ENCODE measurements at places on chromosomes 4 and X.

- no peak for DNase-seq
Measured at GRCh38 chrX:153911798-153912197, 7.3 kb downstream of the AVPR2 start.

DNA sequence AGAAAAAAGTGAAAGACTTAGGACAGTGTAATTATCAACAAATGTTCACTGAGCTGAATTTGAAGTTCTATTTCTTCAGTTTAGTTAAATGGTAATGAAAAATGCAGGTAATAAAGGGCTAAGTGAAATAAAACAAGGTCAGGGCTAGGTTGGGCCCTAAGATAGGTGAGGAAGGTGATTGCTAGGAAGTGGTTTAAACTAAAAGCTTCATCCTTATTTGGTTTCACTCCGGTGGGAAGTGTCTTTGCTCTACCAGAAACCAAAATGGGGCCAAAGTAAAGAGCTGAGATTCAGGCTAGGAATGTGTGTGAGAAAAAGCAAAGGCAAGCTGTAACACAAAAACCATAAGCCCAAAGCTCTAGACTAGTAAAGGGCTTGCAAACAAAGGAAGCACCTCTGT lies 31.0 kb downstream of the TAB3 start:
- DNase-seq: no peak

- DNase-seq: no peak
Measured at GRCh38 chrX:150159537-150159936, 203.6 kb upstream of the MAMLD1 start.

DNA sequence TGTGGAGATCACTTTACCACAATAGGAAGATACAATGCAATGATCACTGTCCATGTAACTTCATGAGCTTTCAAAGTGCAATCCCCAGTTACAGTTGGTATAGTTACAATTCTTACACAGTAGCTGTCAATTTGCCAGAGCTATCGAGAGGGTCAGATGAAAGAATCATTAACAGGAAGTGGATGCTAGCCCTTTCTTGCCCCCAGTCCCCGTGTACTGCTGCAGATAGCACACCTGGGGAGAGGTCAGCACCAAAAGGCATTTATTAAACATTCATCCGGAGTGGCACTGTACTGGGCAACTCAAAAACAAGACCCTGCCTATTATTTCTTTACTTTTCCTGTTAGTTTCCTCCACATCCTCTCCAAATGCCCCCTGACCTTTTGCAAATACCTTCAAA lies 47.7 kb downstream of the SOD3 start:
- no peak for DNase-seq

DNA sequence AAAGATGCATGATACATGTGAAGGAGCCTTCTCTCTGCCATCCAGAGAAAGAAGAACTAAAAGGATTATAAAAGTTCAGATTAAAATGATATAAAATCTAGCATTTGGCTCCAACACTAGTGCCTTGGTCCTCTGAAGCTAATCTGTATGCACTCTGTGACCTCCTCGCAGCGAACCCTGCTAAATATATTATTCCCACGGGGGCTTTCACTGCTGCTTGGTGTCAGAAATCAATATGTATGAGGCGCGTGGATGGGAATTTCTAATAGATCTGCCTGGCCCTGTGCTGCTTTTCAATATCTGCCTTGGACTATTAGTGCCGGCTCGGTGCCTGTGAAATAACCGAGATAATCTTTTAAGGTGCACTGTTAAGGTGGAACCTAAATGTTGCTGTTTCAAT lies 69.7 kb downstream of the CXXC4 start:
- DNase-seq: no peak

DNA sequence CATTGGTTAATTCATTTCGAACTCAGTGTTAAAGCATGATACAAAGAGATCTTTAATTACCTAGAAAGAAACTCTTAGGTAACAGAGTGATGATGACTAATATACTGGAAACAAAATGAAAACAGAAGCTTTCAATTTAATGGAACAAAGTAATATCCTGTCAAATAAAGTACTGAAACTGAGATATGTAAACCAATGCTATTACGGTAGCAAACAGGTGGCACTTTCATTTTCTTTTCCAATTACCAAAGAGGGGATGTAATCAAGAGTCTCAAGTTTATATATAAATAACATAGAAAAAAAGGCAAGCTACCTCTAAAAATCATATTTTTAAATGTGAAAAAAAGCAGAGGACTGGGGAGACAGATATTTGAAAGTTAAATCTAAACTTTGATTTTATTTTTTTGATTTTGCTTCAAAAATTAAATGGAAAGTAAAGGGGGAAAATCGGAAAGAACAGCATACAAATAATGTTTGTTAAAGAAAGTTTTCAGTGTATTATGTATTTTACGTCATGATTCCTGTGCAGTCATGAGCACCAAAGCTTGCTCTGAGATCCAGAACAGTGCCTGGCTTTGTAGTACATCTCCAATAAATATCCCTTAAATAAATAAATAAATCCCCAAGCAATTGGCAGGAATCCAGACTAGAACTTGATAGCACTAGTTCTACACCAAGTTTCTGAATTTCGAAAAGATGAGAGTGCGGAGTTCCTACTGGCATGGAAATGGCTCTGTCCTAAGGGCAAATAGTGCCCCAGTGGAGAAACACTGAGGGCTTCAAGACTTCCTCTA lies 25.0 kb upstream of the RAPGEF2 start:
- no peak for DNase-seq
